ENCODE measurements at places on chromosomes 5 and 9.

- no peak for DNase-seq
Observed at GRCh38 chr5:93736284-93736683, 5.1 kb downstream of the POU5F2 start.

GRCh38 chr5:137575847-137576246 is 76.7 kb upstream of the SPOCK1 start:
- no peak for DNase-seq

DNA sequence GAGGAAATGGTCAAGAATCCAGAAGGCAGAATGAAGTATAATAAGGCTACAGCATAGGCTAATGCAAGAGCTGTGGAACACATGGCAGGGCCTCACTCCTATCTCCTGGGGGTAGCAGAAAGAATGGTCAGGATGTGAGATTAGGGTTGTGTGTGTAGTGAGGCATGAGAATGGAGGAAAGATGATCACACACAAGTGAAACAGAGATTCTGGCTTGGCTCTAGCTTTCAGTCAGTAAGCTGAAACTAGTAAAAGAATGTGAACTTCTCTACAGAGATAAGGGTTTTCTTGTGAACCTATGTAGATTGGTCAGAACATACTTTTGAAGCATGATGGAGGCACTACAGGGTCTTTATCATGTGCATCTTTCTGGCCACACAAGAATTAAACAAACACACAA is 298.8 kb downstream of the ASTN2 start:
- no peak for DNase-seq

DNA sequence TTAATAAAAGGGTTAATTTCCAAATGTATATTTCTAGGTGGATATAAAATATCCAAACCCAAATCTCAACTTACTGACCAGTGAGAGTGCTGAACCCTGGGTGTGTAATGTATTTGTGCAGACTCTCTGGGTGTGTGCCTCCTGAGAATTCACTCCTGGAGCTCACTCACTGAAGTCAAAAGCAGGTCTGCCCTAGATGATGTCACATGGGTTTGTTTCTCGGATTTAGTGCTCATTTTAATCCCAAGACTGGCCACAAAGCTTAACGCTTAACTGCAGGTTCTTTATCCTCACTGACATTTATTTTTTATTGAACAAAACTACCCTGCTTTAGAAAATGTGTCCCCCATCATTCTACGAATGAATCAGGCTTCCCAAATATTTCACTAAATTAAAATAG is 179.4 kb downstream of the PPP2R2B start:
- no peak for DNase-seq

DNA sequence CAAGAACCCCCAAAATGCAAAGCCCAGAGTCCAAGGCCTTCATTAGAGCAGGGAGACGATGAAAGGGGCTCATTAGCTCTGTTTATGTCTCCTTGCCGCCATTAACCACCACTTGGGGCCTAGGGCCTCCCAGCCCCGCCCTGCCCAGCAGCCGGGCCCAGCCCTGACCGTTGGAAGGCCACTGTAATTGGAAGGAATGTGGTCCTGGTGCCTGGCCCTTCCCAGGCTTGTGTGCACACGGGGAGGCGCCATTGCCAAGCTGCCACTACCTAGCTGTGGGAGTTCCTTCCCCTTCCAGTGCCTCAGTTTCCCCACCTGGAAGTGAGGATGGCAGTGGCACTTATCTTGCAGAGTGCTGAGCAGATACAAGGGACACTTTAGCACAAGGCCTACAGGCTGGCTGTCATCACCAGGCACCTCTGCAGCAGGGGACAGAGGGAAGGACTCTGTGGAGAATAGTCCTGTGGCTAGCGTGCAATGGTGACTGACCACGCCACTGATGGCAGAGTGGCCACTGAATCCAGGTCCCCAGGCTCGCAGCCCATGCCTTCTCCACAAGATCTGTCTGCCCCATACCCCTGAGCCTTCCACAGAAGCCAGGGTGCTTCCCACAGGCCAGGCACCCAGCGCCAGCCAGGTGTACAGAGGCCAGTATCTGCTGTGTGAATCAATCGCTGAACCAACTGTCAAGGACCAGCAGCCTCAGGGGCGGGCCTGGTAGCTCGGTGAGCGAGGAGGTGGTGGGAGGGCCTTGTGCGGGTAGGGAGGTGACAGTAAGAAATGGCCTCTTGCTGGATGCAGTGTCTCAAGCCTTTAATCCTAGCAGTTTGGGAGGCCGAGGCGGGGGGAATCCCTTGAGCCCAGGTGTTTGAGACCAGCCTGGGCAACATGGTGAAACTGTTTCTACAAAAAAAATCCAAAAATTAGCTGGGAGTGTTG is 20.8 kb downstream of the GBGT1 start:
- no peak for DNase-seq

DNA sequence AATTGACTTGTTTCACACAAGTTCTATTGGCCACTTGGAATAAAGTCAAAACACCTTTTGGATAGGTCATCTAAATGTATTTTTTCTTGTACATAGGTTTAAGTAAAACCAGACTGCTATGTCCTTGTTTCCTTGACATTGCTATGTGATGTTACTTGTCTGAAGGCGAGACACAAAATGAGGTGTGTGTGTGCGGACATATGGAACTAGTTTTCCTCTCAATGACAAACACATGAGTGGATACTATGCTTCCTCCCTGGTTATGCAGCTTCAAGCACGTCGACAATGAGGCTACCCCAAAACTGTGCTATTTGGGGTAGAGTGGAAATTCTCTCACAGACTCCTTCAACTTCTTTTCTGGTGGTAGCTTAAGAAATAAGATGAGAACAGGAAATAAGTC is 276.8 kb downstream of the GAS1 start:
- no peak for DNase-seq

GRCh38 chr9:133799106-133799505 is 61.0 kb upstream of the SARDH start:
- DNase-seq: no peak

GRCh38 chr5:103943230-103943629 is 380.6 kb upstream of the NUDT12 start:
- no peak for DNase-seq

DNA sequence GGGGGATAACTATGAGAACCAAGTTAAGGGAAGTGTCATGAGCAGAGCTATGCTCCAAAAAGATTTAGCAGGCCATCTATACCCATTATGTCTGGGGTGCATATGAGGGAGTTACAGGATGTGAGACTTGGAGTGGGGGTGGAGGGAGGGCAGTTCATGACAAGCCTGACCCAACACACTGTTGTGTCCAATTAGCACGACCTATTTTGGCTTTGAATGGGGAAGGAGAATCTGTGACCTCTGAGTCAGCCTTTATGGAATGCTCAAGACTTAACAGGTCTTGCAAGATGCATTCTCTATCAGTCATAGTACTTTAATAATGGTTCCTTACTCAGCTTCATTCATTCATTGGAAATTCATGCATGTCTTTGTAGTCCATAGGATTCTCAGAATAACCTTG is 71.7 kb downstream of the GRIA1 start:
- no peak for DNase-seq

- no peak for DNase-seq
Observed at GRCh38 chr5:10684303-10685086, 76.5 kb downstream of the DAP start.

DNA sequence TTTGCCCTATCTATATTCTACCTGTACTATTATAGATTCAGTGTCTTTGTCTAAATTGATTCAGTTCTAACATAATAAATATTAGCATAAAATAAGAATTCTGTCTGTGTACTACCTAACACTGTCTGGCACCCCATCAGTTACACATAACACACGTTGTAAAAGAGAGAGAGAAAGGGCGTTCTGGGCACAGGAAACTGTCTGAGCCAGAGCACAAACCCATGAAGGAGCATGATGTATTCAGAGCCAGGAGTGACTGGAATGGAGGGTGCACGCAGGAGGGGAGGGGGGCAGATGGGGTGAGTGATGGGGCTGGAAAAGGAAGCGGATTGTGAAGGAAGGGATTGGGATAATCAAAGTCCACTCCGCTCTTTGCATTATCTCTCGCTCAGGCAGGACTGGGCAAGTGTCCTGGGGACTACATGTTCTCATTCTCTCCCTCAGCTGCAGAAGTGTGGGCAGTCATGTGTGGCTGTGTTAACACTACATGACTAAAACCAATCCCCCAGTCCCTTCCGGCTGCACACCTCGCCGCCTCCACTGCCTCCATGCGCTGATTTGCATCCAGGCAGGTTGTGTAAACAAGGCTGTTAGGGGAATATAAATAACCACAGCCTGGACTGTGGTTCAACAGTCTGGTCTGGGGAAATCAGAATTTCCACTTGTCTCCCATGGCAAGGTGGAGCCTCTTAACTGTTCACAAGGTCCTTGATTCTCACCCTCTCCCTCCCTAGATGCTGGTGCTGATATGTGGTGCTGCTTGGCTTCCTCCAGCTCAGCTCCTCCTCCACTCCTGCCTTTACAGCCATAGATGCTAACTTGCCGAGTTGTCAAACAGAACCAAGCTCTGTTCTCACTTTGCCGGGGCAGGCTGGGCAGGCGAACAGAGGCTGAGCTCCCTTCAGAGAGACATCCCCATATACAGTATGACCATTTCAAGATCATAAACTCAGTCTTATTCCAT is 367.5 kb upstream of the BRINP1 start:
- DNase-seq: no peak

DNA sequence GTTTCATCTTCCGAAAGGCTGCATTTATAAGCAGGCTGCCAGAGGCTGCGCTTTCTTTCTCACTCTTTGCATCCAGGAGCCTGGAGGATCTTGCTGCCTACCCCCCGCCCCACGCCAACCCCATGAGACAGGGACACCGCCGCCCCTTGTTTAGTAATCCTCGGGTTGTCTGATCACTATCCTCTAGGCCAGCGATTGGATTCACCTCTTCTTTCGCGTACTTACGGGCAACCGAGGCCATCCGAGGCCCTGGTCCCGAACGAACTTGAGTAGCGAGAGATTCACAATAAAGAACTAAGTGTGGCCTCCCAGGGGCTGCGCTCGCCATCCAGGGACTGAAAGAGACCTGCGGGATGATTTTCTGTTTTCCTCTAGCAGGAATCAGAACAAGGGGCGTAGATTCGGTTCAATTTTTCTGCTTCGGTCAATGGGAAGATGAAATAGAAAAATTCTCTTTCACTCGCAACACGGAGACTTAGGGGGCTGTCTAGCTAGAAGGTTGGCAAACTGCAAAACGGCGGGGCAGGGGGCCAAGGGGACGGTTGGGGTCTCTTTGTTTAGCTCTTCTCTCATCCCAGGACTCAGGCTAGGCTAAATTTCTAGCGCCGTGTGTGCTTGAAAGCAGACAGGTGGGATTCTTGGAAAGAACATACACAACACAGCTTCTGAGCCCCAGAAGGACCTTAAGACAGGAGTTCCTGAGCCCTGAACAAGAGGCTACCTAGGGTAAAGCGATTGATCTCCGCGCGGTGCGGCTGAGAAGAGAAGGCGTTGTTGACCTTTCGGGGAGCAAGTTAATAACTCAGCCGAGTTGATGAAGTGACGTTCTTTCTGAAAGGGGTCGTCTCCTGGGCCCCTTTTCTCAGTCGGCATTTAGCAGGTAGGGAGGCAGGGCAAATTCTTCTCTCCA is 5.8 kb upstream of the ISL1 start:
- no peak for DNase-seq

DNA sequence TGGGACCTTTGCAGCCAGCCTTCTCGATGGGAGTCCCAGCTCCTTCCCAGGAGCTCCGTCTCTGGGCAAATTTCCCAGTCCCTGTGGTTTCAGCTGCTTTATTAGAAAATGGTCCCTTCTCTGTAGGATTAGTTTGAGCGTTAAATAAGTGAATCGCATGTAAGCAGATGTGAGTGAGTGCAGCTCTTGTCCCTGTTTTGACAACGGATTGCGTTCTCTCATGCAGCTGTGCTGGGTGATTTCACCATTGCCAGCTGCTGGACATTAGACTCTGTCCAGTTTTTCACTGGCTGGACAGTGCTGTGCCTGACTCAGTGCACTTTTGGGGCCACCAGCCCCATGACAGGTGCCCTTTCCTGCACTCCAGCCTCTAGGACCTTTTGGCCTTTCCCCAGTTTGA is 11.6 kb upstream of the CEL start:
- DNase-seq: no peak

GRCh38 chr5:113612060-113612496 is 98.6 kb downstream of the YTHDC2 start:
- DNase-seq: no peak

GRCh38 chr9:115106642-115107041 is 11.3 kb downstream of the TNC start:
- DNase-seq: no peak

GRCh38 chr9:100087218-100087617 is 11.6 kb downstream of the ERP44 start:
- no peak for DNase-seq

GRCh38 chr9:75230469-75230868 is 142.2 kb downstream of the OSTF1 start:
- no peak for DNase-seq

DNA sequence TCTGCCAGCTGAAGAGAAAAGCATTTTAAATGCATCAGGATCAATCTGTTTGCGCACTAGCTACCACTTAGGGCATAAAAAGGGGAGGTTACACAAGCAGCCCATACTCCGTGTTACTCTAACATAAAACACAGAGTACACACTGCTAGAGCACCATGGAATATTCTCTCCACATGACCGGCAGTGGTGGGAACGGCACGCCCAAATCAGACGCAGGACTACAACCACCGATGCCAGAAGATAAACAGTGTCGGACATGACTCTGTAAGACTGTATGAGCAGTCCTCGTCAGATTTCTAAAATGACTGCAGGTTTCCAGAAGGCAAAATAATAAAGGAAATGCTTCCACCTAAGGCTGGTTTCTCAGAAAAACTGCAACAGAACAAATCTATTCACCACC is 40.0 kb downstream of the CDK5RAP2 start:
- no peak for DNase-seq

DNA sequence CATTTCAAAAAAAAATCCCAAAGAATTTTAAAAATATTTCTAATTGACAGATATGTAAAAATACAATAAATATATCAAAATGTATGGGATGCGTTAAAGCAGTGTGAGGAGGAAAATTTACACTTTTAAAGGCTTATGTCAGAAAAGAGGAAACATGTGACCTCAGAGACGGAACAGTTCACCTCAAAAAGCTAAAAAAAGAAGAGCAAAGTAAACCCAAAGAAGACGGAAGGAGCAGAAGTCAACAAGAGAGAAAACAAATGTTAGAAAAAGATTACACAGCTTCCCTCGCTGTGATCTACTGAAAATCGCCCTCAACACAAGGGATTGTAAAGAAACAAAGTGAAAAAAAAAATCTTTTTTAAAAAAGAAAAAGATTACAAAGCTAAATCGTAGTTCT is 186.9 kb downstream of the AUH start:
- DNase-seq: no peak

DNA sequence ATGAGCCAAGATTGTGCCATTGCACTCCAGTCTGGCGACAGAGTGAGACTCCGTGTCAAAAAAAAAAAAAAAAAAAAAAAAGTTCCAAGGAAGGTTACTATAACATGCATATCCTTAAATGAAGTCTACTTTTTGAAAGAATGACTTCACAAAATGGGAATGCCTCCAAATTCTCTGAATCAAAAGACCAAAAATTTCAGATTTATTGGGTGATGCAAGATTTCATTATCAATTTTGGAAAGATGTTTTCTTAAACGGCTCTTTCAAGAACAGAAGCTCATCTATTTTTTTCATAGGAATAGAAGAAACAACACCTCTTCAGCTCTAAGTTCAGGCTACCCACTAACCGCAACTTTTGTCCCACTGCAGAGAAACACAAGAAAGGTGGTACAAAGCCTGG is 69.9 kb downstream of the AUH start:
- no peak for DNase-seq

- no peak for DNase-seq
Observed at GRCh38 chr5:115486728-115487127, 57.8 kb downstream of the FEM1C start.

- DNase-seq: no peak
Observed at GRCh38 chr5:149036168-149036567, 26.7 kb downstream of the SH3TC2 start.

- DNase-seq: no peak
Observed at GRCh38 chr9:73806876-73807275, 655.2 kb downstream of the ANXA1 start.

GRCh38 chr9:27117489-27118135 is 8.6 kb downstream of the TEK start:
- no peak for DNase-seq

Measured in stimulated activated CD4-positive, alpha-beta T cell treated with anti-CD3 and anti-CD28 coated beads, Interleukin-15, amount 100 ng/mL, for 1 hour (primary cell).